ENCODE measurements at places on chromosomes 2 and 18.

- no peak for DNase-seq
Measured at GRCh38 chr18:26536032-26536431, 12.3 kb downstream of the KCTD1 start.

- no peak for DNase-seq
Measured at GRCh38 chr2:35821675-35822074, 533.9 kb upstream of the CRIM1 start.

DNA sequence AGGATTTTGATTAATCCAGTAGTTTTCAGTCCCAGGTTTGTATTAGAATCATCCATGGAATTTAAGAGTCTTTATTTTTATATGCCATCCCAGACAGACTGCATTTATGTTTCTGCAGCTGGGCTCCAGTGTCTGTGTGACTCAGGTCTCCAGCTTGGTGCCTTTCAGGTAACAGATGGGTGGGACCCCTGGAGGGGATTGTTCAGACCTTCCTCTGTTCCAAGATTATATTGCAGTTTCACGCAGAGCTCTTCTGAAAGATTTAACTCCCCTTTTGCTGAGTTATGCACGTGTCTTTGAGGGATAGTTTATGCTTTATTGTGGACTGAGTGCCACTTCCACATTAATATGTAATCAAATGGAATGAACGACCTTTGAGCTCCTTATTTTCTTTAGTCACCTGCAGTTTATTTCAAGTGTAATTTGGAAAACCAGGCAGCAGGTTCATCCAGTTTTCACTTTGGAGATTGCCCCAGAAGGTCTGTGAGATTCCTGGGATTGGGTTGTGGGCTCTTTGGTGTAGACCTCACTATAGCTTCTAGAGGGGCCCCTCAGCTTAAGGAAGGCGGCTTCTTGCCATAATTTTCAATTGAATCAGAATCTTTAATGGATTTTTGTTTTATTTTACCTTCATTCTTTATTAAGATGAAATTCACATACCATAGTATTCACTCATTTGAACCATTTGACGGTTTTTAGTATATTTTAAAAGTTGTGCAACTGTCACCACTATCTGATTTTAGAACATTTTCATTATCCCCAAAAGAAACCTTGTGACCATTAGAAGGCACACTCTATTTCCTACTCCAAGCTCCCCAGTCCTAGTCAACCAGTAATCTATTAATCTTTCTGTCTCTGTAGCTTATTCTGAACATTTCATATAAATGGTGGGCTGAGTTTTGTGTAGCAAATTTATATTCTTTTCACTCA, 135.0 kb downstream of the WDSUB1 start:
- DNase-seq = no peak

- DNase-seq = no peak
Measured at GRCh38 chr18:9082711-9083510, 19.6 kb upstream of the NDUFV2 start.

GRCh38 chr2:239154971-239155805, 245.6 kb downstream of the HDAC4 start:
- no peak for DNase-seq

GRCh38 chr2:197235711-197236110, 74.9 kb downstream of the ANKRD44 start:
- DNase-seq = no peak

- DNase-seq = no peak
Measured at GRCh38 chr18:55224086-55224625, 264.9 kb upstream of the CCDC68 start.

DNA sequence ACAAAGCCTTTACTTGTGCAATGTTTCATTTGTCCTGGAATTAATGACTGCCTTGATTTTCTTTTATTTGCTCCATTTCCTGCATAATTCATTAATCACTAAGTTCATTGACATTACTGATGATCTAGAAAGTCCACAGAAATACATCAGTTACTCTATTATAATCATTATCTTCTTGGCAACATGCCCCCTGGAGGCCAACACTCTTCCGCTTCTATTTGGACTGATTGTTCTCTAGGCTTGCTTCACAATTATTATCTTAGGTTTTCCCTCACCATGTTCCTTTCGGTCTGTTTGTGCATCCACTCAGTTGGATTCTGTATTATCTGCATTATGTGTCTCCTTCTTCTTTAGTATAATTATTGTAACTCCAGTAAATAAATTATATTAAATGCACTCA, 461.0 kb upstream of the CDH2 start:
- no peak for DNase-seq

All from NCI-H1048 (cell line).